ENCODE measurements at places on chromosomes 7 and 10. TPM values are rescaled to one million over a fixed set of nuclear protein-coding genes. Genes with fewer than 3 reads are reported as not detected.

SCART1 gene
- 3.9 TPM for total RNA-seq

RBP3 gene
- not detected for total RNA-seq

SLC26A3 gene
- 0.29 TPM for total RNA-seq

DCLRE1A gene
- total RNA-seq = 4.1 TPM

DNA sequence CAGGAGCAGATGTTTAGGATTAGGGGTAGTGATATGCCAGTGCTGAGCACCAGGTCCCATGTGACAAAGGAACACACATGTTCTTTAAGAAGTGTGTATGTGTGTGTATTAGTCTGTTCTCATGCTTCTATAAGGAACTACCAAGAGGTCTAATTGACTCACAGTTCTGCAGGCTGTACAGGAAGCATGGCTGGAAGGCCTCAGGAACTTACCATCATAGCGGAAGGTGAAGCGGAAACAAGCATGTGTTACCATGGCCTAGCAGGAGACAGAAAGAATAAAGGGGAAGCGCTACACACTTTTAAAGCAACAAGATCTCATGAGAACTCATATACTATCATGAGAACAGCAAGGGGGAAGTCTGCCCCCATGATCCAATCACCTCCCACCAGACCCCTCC lies 22.8 kb upstream of the PDZD8 start:
- H3K36me3 ChIP-seq = no peaks in the 10 kb centered on the region
- no peak overlapping the region for H3K4me3 ChIP-seq
- H3K27ac ChIP-seq = no peak overlapping the region
- DNase-seq = no peak

- no peak overlapping the region for H3K4me3 ChIP-seq
- no peaks in the 10 kb centered on the region for H3K36me3 ChIP-seq
- no peak overlapping the region for H3K27ac ChIP-seq
- H3K27me3 ChIP-seq = no peaks in the 10 kb centered on the region
- DNase-seq = no peak
- H3K4me1 ChIP-seq = no peaks in the 10 kb centered on the region
Observed at GRCh38 chr10:60465801-60466200, 76.1 kb upstream of the ANK3 start.

- DNase-seq = no peak
- no peak overlapping the region for H3K27ac ChIP-seq
- H3K27me3 ChIP-seq = no peaks in the 10 kb centered on the region
- no peaks in the 10 kb centered on the region for H3K36me3 ChIP-seq
- H3K4me1 ChIP-seq = no peaks in the 10 kb centered on the region
Observed at GRCh38 chr7:122572706-122573105, 126.2 kb downstream of the RNF133 start.

DNA sequence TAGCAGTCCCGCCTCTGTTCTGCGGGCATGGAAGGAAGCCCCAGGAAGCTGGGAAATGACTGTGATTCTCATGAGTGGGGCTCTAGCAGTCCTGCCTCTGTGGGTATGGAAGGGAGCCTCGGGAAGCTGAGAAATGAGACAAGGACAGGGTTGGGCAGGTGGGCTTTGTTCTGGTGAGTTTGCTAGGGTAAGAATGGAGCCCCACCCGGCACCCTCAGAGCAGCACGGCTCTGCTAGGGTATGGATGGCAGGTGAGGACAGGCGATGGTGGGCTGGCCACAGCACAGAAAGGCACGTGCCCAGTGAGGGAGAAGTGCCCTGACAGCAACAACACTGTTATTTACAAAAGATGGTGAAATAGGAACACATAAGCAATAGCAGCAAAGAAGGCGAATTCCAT lies 39.6 kb downstream of the SVIL start:
- peaks cover 15% of the 10 kb centered on the region for H3K4me1 ChIP-seq
- no peak for DNase-seq

- no peak overlapping the region for H3K27ac ChIP-seq
- no peaks in the 10 kb centered on the region for H3K27me3 ChIP-seq
- no peaks in the 10 kb centered on the region for H3K4me1 ChIP-seq
- no peak for DNase-seq
- no peak overlapping the region for H3K4me3 ChIP-seq
- no peaks in the 10 kb centered on the region for H3K36me3 ChIP-seq
Observed at GRCh38 chr10:101956117-101956516, 99.9 kb downstream of the ARMH3 start.

DNA sequence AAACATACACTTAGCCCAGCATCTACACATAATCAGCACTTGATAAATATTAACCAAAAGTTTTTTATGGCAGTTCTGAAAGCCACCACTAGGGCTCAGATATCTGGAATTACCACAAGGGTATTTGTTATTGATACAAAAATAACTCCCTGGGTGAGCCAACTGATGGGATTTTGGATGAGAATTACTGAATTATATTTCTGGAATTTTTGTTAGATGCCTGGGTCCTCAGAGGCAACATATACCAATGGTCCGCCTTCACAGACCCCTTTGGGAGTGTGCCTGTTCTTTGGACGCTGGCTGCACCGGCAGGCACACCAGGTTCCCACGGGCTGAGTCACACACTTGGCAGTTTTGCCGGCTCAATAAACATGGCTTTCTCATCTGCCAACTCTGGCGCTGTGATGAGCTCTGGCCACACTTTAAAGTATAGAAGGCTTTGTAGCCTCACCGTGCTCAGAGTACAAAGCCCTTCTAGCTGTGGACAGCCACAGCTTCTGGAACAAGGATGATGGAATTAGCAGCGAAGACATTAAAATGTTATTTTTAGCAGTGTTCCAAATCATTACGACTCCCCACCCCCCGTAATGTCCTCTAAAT lies 24.5 kb upstream of the EEPD1 start:
- peak overlapping the region; percentile 61 for H3K27ac ChIP-seq
- H3K27me3 ChIP-seq = no peaks in the 10 kb centered on the region
- H3K4me3 ChIP-seq = no peak overlapping the region

- H3K27ac ChIP-seq = no peak overlapping the region
- H3K27me3 ChIP-seq = no peaks in the 10 kb centered on the region
- no peak overlapping the region for H3K4me3 ChIP-seq
- DNase-seq = no peak
Observed at GRCh38 chr10:74880041-74880440, 53.6 kb downstream of the KAT6B start.

GRCh38 chr10:77456414-77456813 lies 181.2 kb downstream of the KCNMA1 start:
- no peaks in the 10 kb centered on the region for H3K27me3 ChIP-seq
- H3K4me1 ChIP-seq = no peaks in the 10 kb centered on the region
- no peak for DNase-seq
- H3K4me3 ChIP-seq = no peak overlapping the region
- no peak overlapping the region for H3K27ac ChIP-seq

DNA sequence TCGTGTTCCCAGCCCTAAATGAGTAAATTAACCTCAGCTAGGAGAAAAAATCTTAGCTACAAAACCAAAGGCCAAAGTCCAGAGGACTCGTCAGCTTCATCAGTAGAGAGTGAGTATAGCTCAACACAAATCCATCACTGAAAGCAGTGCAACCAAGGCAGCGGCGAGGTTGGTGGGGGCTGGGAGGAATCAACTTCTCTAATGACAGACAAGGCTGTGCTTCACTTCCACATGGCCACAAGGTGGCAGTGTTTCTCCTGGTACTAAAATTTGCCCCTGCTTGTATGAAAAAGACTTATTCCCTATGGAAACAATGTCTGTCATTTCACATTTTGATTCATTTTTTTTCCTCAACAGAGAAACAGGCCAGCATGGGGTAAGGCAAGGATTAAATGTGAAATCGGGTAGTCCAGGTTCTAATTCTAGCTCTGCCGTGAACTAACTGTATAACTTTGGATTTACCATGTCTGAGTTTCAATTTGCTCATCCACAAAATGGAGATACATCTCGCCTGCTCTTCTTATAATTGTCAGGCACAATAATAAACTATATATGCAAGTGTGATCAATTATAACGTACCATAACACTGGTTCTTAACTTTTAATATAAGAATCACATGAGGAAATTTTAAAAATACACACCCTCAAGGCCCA lies 39.3 kb downstream of the FAS start:
- no peak overlapping the region for H3K27ac ChIP-seq
- no peaks in the 10 kb centered on the region for H3K27me3 ChIP-seq
- peak; percentile 74 for DNase-seq
- H3K4me1 ChIP-seq = no peaks in the 10 kb centered on the region
- no peak overlapping the region for H3K4me3 ChIP-seq
- H3K36me3 ChIP-seq = no peaks in the 10 kb centered on the region

GRCh38 chr7:26856176-26856985 lies 8.0 kb downstream of the SKAP2 start:
- H3K4me3 ChIP-seq = no peak overlapping the region
- H3K27me3 ChIP-seq = peaks cover 89% of the 10 kb centered on the region
- no peak for DNase-seq
- no peak overlapping the region for H3K27ac ChIP-seq
- no peaks in the 10 kb centered on the region for H3K4me1 ChIP-seq
- H3K36me3 ChIP-seq = no peaks in the 10 kb centered on the region

DNA sequence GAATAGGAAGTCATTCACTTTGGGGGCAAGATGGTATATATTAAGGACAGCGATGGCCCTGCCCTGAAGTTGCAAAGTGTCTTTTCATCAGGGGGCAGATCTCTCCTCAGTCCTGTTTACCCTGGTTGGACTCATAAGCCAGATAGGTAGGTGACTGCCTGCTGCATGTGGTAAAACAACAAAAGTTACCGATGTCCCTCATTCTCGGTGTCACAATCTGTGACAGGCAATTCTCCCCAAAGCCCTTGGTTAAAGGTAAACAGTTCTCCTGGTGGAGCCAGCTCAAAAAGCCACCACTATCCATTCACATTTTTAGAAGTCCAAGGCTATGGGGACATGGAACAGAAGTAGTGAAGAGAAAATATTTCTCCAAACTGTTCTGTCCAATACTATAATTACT lies 9.9 kb upstream of the SLC25A13 start:
- no peak overlapping the region for H3K4me3 ChIP-seq
- H3K27ac ChIP-seq = no peak overlapping the region
- no peaks in the 10 kb centered on the region for H3K4me1 ChIP-seq
- no peak for DNase-seq

DNA sequence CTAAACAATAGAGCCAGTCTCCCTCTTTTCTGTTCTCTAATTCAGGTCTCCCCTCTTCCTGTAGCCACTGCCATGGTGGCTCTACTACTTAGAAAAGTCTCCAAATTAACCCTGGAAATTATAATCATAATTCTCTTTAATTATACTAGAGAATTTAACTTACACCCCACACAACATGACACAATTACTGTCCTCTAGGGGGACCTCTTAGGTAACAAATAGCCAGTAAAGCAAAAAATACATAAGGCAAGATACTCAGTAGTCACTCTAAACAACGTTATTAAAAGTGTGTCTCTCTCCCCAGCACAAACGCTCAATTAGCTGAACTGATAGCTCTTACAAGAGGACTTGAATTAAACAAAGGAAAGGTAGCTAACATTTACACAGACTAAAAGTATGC lies 44.3 kb upstream of the ZNF107 start:
- no peak for DNase-seq
- H3K27ac ChIP-seq = no peak overlapping the region
- H3K4me3 ChIP-seq = no peak overlapping the region
- no peaks in the 10 kb centered on the region for H3K4me1 ChIP-seq

DNA sequence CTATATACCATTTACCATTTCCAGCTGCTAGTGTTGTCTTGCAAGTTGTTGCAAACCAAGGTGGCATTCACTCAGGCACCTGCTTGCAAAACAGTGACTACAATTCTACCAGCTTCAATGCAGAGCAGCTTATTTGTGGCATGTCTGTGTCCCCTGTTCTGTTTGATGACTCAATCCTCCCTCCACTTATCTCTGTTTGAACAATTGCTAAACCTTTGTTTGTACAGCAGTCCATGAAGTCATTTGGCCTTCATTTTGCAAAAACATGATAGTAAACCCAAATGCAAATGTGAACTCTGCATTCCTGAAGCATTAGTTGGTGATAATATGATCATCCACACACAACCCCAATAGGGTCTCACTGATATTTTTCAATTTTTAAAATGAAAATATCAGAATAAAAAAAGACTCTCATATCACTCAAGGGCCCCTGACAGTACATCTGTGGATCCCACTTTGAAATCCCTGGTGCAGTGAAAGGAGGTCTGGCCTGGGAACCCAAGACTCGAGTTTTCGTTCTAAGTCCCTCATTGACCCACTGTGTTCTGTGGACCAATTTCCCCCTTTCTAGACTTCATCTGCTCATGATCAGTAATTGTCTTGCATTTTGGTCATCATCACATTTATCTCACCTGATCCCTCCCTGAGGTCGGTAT lies 425.4 kb downstream of the RPS24 start:
- H3K36me3 ChIP-seq = no peaks in the 10 kb centered on the region
- H3K27ac ChIP-seq = no peak overlapping the region
- no peaks in the 10 kb centered on the region for H3K4me1 ChIP-seq
- H3K4me3 ChIP-seq = no peak overlapping the region

DNA sequence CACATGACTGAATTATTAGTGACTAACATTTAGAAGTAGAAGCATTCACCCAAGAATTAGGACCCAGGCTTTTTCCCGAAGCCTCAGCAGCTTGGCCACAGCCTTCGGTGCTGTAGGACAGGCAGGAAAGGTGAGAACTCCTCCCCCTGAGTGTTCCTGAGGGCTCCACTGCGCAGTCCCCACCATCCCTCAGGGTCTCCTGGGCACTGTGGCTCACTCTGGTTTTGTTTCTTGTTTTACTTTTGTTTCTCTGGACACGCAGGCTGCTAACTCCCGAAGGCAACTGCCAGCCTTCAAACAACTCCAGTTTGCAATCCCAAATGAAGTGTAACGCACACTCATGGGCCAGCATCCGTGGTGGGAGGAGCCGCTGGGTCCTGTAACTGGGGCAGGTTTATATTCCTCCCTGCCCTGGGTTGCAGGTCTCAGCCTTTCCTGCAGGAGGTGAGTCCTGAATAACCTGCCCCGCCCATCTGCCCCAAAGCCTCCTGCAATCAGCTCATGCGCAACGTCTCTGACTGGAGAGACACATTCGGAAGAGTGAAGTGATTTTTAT lies 492.9 kb downstream of the PTPRN2 start:
- no peak overlapping the region for H3K27ac ChIP-seq
- no peaks in the 10 kb centered on the region for H3K27me3 ChIP-seq
- H3K4me3 ChIP-seq = no peak overlapping the region

DNA sequence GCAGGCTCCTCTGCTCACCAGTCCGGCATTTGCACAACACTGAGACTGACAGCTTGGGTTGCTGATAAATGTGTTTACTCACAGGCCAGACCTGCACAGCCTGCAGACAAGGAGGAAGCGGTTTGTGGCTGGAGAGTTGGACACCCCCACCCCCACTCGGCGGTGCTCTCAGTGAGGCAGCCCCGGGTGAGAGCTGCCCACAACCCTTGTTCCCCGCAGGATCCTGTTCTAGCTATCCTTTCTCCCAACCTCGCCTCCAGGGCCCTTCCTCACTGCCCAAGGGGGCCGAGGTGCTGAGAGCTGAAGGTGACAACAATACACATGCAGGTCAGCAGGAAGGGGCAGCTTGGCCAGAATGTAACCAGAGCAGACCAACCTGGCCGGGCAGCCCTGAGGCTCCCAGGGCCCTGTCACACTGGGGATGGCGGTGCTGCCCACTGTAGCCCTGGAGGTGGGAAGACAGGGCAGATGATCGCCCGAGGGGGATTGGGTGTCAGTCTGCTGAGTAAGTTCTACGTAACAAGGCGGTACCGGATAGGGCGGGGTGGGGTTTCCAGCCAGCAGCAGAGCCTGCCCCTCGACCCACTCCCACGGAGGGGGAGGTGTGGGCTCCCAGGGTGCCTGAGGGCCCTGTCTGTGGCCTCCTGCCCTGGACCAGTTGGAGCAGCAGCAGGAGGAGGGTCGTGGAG lies 2.1 kb upstream of the ADAM8 start:
- H3K27ac ChIP-seq = no peak overlapping the region
- H3K4me1 ChIP-seq = peaks cover 7% of the 10 kb centered on the region
- H3K4me3 ChIP-seq = no peak overlapping the region
- no peak for DNase-seq

Data from uterus (tissue), 4 donors.